Osteoblast (primary cell): ENCODE measurements at places on chromosomes 1 and 21. TPM values are rescaled to one million over a fixed set of nuclear protein-coding genes. Genes with fewer than 3 reads are reported as not detected.

DNA sequence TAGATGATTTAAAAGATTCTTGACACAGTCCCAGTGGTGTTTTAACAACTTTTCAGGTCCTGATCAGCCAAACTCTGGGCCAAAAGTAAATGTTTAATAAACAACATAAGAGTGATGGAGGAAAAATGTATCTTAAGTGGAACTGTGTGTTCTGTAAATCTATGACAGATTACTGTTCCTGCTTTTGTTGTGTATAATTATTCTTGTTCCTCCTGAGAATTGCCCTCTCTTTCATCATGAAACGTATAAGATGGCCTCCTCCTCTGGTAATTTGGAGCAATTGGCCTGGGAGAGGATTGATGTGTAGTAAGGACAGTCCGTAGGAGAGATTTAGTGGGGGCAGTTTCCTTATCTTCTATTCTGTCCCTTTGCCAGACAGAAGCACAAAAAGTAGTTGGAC lies 34.5 kb downstream of the GALNT2 start:
- peaks cover 5% of the 10 kb centered on the region for H3K36me3 ChIP-seq
- no peaks in the 10 kb centered on the region for H3K27me3 ChIP-seq
- H3K4me3 ChIP-seq = no peak overlapping the region
- H3K4me1 ChIP-seq = peaks cover 46% of the 10 kb centered on the region
- peak overlapping the region; percentile 11 for H3K27ac ChIP-seq

DNA sequence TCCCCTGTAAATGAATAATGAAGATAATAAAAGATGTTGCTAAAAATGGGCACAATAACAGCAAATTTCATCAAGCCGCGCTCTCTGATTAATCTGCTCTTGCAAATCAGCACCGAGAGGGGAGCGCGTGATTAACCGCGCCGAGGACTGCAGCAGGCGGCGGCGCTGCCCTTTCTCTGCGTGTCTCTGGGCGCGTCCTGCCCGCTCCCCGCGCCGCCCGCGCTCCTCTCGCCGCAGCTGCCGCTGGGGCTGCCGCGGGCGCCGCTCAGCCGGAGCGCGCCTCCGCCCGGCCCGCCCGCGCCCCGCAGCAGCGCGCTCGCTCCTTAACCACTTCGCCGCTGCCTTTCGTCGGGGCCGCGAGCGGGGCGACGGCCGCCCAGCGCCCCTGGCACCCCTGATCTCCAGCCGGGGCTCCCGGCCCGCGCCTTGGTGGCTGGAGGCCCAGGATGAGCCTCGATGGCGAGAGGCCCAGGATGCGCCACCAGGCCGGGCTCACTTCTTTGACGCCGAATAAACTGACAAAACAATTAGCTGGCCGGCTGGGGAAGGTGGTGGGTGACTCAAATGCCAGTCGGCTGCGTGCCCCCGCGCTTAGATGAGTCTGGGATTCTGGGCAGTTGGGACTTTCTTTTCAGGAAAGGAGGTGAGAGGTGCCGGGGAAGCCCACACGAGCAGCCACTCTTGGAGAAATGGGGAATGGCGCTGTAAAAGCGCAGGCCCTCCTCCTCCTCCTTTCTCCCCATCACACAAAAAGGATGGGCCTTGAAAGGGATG lies 221.4 kb upstream of the PKN2 start:
- H3K4me1 ChIP-seq = no peaks in the 10 kb centered on the region
- no peaks in the 10 kb centered on the region for H3K36me3 ChIP-seq
- H3K27ac ChIP-seq = no peak overlapping the region
- peak overlapping the region; percentile 63 for H3K4me3 ChIP-seq

DNA sequence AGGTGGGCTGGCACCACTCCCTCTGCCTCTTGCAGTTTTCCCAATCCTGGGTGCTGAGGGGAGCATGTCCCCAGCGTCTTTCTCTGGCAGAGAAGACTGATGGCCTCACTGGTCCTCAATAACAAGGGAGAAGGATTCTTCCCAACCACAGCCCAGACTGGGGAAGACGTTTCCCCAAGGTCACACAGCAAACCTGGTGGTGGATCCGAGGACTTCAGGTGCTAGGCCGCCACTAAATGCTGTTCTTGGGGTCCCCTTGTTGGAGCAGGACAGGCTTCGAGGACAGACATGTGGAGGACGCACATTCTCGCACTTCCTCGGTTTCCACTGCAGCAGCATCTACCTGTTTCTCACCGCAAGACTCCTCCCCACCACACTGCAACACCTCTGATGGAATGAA lies 30.9 kb upstream of the PAX7 start:
- no peaks in the 10 kb centered on the region for H3K27me3 ChIP-seq
- H3K27ac ChIP-seq = no peak overlapping the region
- H3K4me1 ChIP-seq = no peaks in the 10 kb centered on the region

GRCh38 chr1:76465030-76465429 lies 390.5 kb downstream of the ST6GALNAC3 start:
- DNase-seq = no peak
- H3K4me3 ChIP-seq = no peak overlapping the region
- H3K27me3 ChIP-seq = no peaks in the 10 kb centered on the region
- H3K36me3 ChIP-seq = no peaks in the 10 kb centered on the region
- H3K27ac ChIP-seq = no peak overlapping the region

- no peaks in the 10 kb centered on the region for H3K4me1 ChIP-seq
- H3K27me3 ChIP-seq = no peaks in the 10 kb centered on the region
- no peaks in the 10 kb centered on the region for H3K36me3 ChIP-seq
- no peak for DNase-seq
- H3K4me3 ChIP-seq = no peak overlapping the region
These were observed 61.2 kb upstream of the CDC42BPA start for GRCh38 chr1:227379555-227379892.

Gene TRABD2B
- total RNA-seq = under 0.01 TPM in 2 replicates

Gene SH3BP5L
- total RNA-seq = 23.6 and 25.3 TPM in 2 replicates

- H3K4me3 ChIP-seq = no peak overlapping the region
- no peak overlapping the region for H3K27ac ChIP-seq
- H3K4me1 ChIP-seq = no peaks in the 10 kb centered on the region
- no peaks in the 10 kb centered on the region for H3K27me3 ChIP-seq
- no peaks in the 10 kb centered on the region for H3K36me3 ChIP-seq
These were observed 32.9 kb downstream of the CD244 start for GRCh38 chr1:160829766-160830165.

GRCh38 chr1:97507863-97508262 lies 413.0 kb downstream of the DPYD start:
- no peak overlapping the region for H3K4me3 ChIP-seq
- H3K27ac ChIP-seq = no peak overlapping the region
- peak; percentile 13 for DNase-seq
- no peaks in the 10 kb centered on the region for H3K27me3 ChIP-seq

DNA sequence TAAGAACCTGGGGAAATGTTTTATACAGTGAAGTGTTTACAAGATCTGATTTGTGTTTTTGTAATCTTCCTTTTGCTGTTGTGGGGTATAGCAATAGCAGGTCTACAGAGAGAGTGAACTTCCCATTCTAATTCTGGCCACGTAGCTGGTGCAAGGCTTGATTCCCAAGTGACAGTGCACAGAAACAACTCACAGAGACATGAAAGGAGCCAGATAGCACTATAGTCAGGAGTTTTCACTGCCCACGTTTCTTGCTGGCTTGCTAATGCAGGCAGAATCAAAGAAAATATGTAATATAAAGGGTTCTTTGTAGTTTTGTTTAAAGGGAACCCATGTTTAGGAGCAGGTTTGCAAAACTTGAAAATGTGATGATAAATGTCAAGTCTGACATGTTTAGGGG lies 170.9 kb upstream of the IVNS1ABP start:
- no peaks in the 10 kb centered on the region for H3K27me3 ChIP-seq
- DNase-seq = no peak
- no peak overlapping the region for H3K4me3 ChIP-seq
- no peaks in the 10 kb centered on the region for H3K36me3 ChIP-seq
- H3K4me1 ChIP-seq = peaks cover 7% of the 10 kb centered on the region

DNA sequence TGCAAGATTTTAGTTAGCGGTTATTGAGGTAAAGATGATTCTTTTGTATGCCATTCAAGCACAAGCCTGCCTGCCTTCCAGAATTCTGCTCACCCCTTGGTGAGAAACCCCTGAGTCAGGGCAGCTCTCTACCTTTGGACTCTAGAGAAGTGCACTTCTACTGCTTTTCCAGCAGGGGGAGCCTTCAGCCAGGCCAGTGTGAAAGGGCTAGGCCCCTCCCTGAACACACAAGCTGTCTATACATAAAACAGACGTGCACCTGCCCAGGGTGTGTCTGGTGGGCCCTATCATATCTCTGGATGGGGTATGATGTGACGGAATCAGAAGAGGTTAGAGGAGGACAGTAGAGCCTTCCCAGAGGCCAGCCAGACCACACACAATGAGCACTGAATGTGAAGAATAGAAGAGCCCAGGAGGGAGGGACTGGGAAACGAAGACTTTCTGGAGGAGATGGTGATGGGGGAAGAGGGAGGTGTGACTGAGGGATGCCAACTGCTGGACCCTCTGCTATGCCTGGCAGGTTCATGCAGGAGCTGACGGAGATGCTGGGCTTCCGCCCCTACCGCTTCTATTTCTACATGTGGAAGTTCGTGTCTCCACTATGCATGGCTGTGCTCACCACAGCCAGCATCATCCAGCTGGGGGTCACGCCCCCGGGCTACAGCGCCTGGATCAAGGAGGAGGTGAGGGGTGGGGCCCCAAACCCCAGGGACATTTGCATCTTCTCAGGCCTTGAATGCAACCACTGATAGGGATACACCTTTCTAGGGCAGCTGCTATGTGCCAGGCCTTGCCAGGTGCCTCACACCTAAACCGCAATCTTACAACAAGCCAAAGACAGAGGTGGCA lies 13.0 kb upstream of the KCNC4 start:
- peak; percentile 97 for DNase-seq
- H3K27me3 ChIP-seq = no peaks in the 10 kb centered on the region
- H3K4me3 ChIP-seq = no peak overlapping the region
- no peaks in the 10 kb centered on the region for H3K4me1 ChIP-seq

Gene FCGR1A
- 0.59 TPM in 1 of 2 replicates, not detected in the other for total RNA-seq

Gene NPPA
- not detected in 2 replicates for total RNA-seq

DNA sequence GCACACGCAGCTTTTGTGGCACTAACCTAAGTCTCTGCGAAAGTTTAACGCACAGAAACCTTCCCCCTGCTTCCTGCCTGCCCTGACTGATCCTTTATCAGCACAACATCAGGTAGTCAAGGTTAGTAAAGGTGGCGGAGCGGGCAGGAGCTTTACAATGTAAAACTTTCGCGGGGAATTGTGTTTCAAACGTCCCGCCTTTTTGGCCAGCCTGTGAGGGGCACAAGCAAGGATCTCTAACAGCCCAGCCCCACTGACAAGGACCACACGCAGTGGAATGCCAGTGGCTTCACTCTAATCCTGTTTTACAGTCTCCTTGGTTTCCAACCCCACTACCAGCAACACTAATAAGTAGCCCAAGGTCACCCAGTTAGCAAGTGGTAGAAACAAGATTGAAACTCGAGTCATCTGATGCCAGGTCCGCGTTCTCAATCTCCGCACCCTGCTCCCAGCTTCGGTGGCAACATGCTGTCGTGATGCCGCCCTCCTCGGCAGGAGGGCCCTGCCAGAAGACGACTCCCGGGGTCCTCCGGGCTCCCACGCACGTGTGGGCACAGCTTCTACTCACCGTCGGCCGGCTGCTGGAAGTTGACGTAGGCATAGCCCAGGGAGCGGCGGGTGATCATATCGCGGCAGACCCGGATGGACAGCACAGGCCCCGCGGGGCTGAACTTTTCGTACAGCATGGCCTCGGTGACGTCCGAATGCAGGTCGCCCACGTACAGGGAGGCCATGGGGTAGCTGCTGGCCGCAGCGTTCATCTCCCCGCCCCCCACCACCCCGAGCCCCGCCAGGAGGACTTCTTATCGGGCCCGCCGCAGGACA lies 1.2 kb downstream of the PABPC4 start:
- H3K4me3 ChIP-seq = peak overlapping the region; percentile 97
- peak overlapping the region; percentile 87 for H3K27ac ChIP-seq
- DNase-seq = peak; percentile 93
- H3K36me3 ChIP-seq = peaks cover 38% of the 10 kb centered on the region
- H3K4me1 ChIP-seq = peaks cover 23% of the 10 kb centered on the region

DNA sequence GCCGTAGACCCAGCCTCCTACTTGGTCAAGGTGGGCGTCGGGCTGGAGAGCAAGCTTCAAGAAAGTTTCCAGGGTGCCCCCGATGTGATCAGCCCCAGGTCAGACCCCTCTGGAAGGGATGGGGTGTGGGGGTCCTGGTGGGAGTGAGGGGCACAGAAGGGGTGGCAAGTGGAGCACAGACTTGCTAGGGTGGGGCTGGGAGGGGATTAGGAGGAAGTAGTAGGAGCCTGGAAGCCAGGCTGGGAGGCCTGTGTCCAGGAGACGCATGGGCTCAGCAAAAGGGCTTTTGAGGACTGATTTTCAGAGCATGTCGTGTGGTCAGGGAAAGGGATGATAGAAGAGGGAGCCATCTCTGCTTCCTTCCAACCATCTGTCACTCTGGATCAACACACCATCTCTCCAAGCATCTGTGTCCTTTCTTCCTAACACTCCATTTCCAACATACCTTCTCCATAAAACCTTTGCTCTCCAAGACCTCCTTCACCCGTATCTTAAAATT lies 8.5 kb downstream of the TRIM46 start:
- peak; percentile 86 for DNase-seq
- no peak overlapping the region for H3K27ac ChIP-seq
- no peak overlapping the region for H3K4me3 ChIP-seq
- no peaks in the 10 kb centered on the region for H3K4me1 ChIP-seq
- no peaks in the 10 kb centered on the region for H3K36me3 ChIP-seq
- H3K27me3 ChIP-seq = no peaks in the 10 kb centered on the region

Gene COL6A2
- total RNA-seq = 1,184 and 1,265 TPM in 2 replicates

GRCh38 chr1:116352349-116352813 lies 20.7 kb upstream of the ATP1A1 start:
- no peaks in the 10 kb centered on the region for H3K36me3 ChIP-seq
- H3K27ac ChIP-seq = no peak overlapping the region
- H3K4me3 ChIP-seq = no peak overlapping the region
- no peak for DNase-seq
- H3K27me3 ChIP-seq = no peaks in the 10 kb centered on the region

GRCh38 chr1:243394601-243395464 lies 139.0 kb downstream of the SDCCAG8 start:
- no peak for DNase-seq
- no peaks in the 10 kb centered on the region for H3K4me1 ChIP-seq
- H3K4me3 ChIP-seq = no peak overlapping the region

Gene TRMT1L
- 12.3 and 16.5 TPM in 2 replicates for total RNA-seq

DNA sequence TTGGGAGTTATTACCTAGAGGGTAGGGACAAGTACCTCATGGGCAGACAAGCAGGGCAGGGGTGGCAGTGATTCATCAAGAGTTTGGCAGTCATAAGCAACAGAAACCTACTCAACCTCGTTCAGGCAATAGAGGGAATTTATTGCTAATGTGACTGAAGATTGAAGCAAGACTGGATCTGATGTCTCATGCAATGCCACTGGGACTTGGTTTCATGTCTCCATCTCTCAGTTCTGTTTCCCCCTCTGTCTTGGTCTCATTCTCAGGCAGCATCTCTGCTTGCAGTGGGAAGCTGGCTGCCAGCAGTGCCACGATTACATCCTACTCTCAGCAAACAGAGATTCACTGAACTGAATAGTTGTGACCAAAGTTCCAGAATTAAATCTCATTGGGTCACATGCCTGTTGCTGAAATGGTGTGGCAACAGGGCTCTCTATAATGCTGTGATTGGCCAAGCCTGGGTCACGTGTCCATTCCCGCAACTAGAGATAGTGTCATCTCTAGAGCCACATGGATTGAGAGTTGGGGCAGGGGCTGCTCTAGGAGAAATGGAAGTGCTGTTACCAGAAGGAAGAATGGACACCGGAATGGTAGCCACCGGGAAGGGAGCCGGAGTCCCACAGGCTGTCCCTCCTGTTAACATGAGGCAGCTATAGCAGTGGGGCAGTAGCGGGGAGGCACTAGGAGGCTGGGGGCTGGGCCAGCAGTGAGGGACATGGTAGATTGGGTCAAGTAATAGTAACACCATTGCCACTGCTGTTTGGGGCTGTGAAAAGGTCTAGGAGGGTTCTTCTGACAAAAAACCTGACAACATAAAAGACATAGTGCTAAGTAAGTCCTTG lies 3.9 kb upstream of the CDC42 start:
- H3K4me3 ChIP-seq = no peak overlapping the region
- peak; percentile 86 for DNase-seq
- no peak overlapping the region for H3K27ac ChIP-seq
- H3K36me3 ChIP-seq = no peaks in the 10 kb centered on the region
- H3K4me1 ChIP-seq = peaks cover 20% of the 10 kb centered on the region
